Anterior cingulate cortex (tissue), 58 donors: ENCODE measurements at places on chromosomes 7 and 10.

DNA sequence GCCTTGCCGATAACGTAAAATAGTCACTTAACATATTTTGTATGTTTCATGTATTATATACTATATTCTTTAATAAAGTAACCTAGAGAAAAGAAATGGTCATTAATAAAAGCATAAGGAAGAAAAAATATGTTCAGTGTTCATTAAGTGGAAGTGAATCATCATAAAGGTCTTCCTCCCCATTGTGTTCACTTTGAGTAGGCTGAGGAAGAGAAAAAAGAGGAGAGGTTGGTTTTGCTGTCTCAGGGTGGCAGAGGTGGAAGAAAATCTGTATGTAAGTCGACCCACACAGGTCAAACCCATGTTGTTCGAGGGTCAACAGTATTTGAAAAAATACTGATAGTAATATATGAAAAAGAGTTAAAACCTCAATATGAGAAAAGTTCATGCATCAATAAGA lies 90.3 kb downstream of the GLCCI1 start:
- DNase-seq: no peak

DNA sequence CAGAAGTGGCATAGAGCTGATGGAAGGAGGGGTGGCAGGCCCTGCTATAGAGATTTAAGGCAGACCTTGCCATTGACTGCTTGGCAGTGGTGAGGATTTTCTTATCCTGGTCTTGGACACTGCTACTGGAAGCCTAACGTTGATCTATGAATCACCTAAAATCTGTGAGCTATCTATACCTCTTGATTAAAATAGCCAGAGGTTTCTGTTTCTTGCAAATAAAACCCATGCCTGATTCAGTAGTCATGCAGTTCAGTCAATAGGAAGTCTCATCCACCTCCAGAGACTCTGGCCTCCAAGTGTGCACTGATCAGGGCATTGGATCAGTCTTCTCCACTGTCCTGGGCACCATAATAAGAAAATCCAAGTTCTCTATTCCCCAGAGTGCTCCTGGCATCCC lies 286.5 kb downstream of the PTEN start:
- no peak for DNase-seq

DNA sequence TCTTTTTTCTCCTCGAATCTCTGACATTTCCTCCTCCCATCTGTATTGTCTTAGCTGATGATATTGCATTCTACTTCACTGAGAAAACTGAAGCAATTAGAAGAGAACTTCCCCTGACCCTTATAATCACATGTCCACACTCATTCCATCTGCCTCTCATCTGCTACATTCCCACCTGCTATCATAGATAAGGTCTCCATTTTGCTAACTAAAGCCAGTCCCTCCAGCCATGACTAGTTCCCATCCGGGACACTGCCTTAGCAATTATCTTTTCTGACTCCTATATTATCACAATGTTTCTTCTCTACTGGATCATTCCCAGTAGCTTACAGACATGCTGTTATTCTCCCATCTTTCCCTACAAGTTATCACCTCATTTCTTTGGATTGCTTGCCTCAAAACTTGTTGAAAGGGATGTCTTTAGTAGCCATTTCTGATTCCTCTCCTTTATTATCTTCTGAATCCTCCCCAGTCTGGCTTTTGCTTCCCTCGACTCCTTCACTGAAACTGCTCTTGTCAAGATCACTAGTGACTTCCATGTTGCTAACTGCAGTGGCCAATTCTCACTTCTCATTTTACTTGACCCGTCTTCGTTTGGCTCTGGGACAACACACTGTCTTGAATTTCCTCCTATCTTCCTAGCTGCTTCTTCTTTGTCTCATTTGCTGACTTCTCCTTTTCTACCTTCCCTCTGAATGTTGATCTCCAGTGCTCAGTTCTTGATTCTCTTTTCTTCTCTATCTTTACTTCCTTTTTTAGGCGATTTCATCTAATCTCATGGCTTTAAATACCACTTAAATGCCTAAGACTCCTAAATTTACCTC lies 35.9 kb downstream of the FZD1 start:
- no peak for DNase-seq

DNA sequence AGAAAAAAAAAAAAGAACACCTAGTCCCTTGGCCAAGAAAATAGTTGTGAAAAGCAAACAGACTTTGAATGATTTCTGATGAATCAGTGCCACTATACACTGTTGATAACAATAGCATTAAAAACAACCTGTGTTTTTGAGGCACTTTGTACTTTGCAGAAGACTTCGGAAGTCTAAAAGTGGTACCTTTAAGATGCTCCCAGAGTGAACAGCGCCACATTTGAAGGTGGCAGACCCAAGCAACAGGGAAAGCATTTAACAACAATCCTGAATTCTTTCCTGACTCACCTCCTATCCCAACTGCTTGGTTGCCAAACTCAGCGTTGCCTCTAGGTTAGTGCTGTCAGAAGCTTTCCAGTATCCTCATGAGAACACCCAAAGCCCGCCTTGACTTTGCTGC lies 102.5 kb upstream of the CCDC6 start:
- no peak for DNase-seq

DNA sequence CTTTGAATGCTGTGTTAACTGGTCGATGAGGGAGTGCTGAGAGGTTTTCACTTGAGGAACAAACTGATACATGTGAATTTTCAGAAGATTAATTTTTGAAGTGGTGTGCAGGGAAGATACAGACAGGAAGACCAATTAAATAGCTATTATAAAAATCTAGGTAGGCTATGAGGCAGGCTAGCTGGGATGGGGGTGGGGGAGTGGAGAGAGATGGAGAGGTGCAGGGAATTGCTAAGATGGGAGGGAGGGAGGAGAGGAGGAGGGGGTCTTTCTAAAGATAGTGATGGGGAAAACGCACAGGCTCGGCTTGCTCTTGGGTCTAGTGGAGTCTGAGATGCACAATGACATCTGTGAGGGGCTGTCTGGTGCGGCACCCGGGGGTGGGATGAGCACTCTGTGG lies 15.2 kb downstream of the ATXN7L1 start:
- DNase-seq: no peak

DNA sequence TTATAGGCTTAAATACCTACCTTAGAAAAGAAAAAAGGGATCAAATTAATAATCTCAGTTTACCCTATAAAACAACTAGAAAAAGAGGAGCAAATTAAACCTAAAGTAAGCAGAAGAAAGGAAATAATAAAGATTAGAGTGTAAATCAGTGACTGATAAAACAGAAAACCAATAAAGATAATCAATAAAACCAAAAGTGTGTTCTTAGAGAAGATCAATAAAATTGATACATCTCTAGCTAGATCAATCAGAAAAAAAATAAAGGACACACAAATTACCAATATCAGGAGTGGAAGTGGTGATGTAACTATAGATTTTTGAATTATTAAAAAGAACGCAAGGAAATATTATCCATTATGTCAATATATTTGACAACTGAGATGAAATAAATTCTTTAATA lies 69.2 kb upstream of the NAMPT start:
- DNase-seq: no peak

- no peak for DNase-seq
Observed at GRCh38 chr7:42137941-42138340, 99.1 kb downstream of the GLI3 start.

DNA sequence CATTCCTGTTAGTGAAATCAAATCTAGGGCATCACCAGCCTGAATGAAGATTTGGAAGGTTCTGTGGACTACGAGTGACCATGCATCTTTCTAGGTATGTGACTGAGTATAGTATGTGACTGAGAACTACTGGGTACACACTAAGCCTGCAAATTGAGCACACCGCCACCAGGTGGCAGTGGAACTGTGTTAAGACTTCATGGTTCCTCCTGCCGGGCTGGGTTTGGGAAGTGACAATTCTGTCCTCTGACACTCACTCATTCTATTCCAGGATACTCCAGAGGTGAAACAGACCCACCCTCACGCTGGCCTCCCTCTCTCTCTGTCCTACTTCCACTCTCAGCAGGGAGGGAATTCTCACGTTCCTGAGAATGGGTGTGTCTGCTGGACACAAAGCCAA lies 84.0 kb upstream of the TMEM248 start:
- no peak for DNase-seq

- DNase-seq: no peak
Observed at GRCh38 chr10:61391281-61391680, 61.9 kb downstream of the TMEM26 start.

DNA sequence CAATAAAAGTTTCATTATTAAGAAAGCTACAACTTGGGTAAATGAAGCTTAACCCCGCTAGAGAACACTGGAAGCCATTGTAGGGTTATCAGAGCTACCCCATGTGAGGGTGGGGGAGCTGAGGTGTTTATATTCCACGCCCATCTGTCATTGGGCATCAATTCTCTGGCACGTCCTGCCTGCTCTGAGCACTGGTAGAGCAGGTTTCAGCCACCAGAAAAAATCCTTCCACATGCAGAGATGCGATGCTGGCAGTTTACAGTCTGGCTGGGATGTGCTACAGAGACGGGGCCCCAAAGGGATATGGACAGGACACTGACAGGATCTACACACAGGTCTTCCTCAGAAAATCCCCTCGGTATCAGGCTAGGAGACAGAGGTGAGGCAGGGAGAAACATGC lies 15.9 kb upstream of the RAPGEF5 start:
- no peak for DNase-seq

- DNase-seq: no peak
Observed at GRCh38 chr7:117896339-117896738, 23.1 kb upstream of the CTTNBP2 start.

DNA sequence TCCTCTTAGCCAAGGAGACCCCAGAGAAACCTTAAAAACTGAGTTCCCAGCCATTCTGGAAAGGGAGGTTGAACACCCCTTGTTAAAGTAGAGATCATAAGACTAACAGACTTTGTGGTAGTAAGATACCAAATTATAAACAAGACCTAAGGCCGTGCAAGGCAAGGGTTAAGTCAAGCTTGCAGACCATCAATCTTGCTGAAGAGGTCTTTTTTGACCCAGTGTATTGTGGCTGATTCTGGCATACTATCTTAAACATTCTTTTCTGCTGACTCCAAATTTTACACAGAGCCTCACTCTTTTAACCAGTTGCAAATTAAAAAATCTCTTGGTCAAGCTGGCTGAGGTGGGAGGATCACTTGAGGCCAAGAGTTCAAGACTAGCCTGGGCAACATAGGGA lies 1.2 kb upstream of the TBRG4 start:
- no peak for DNase-seq

GRCh38 chr10:83965473-83965872 lies 173.8 kb upstream of the GHITM start:
- DNase-seq: no peak

- DNase-seq: no peak
Observed at GRCh38 chr10:71293446-71294084, 25.5 kb upstream of the SLC29A3 start.

GRCh38 chr10:8059191-8059936 lies 4.9 kb downstream of the GATA3 start:
- no peak for DNase-seq

- DNase-seq: no peak
Observed at GRCh38 chr7:132709971-132710567, 133.8 kb upstream of the PLXNA4 start.

DNA sequence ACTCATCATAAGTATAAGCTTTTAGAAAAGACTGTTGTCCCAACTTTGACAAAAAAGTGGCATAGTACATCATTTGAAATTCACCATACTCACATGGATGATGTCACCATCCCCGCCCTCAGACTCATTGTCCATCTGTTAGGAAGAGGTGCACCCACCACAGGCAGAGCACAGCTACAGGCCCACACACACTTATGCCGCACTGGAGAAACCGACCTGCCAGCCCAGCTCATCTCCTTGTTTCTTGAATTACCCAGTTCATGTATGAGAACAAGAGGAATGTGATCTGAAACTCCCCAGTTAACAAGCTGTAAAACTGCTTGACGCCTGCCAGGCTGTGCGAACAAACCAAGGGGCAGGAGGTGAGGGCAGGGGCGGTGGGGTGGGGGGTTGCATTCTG lies 312.0 kb downstream of the DPP6 start:
- DNase-seq: no peak

DNA sequence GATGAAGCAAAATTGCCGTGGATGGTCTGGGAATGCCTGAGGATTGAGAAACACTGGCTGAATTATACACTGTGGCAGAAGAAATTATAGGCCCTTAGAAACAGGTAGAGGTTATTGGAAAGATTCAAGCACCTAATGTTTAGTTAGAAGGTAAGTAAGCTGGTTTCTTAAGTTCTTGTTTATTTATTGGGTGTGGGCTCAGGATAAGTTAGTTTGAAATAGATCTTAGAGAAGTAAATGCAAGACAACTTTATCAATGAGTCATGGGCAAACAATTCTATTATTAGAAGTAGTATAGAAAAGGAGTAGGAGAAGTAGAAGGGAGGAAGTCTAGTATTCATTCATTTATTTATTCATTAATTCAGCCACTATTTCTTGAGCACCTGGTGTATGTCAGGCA lies 96.5 kb downstream of the KAT6B start:
- no peak for DNase-seq

- DNase-seq: no peak
Observed at GRCh38 chr7:155551785-155552611, 5.6 kb upstream of the CNPY1 start.

DNA sequence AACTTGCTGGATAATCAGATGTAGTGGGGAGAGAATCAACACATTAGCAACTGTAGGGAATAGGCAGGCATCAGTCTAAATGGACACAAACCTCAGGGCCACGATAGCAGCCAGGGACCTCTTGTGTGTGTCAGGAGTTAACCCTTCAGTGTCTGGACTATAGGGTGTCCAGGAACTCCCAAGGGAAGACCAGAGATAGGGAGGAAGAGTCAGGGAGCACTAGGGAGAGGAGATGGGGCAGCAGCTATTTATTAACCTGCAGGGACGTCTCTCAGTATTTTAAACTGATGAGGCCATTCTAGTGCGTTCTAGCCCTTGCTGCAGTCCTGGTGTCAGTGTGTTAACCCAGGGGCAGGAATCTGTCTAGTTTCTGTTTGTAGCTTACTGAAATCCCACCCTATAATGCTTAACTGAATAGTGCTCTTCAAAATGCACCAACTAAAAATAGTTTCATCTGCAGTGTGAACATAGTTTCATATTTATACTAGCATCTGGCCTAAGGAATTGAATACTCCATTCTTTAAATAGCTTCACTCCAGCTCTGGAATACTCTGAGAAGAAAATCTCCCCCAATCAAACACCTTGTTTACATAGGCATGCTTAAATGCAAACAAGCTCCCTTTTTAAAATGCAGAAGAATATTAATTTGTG lies 62.7 kb downstream of the ARID5B start:
- DNase-seq: no peak

DNA sequence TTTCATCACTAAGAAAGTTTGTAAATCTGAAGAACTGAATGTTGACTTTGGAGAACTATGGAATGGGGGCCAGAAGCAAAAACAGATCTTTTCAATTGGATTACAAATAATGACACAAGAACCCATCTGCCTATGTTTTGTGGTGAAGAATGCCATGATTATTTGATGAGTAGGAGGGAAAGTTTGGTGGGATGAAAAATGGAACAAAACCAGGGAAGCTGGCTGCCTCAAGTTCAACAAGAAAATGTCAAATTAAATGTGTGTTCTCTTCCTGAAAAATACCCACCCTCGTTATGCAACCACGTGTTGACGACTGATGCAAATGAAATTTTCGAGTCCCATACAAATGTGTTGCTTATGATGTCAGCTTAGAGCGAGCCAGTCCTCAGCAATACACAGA lies 208.5 kb downstream of the GPR37 start:
- no peak for DNase-seq
